ENCODE measurements at places on chromosomes 5 and 9. TPM values are rescaled to one million over a fixed set of nuclear protein-coding genes. Genes with fewer than 3 reads are reported as not detected.
A peak's percentile ranks its signal among the peaks of the same experiment; 100 is the strongest.

The EIF4E1B gene
- total RNA-seq, result 0.54 TPM

- no peak overlapping the region for H3K4me3 ChIP-seq
- H3K36me3 ChIP-seq, result peaks cover 4% of the 10 kb centered on the region
- H3K27me3 ChIP-seq, result peaks cover 10% of the 10 kb centered on the region
- H3K27ac ChIP-seq, result no peak overlapping the region
- no peak for DNase-seq
Measured at GRCh38 chr9:133561976-133562554, 27.6 kb downstream of the ADAMTSL2 start.

The RORB gene
- total RNA-seq, result 0.51 TPM

DNA sequence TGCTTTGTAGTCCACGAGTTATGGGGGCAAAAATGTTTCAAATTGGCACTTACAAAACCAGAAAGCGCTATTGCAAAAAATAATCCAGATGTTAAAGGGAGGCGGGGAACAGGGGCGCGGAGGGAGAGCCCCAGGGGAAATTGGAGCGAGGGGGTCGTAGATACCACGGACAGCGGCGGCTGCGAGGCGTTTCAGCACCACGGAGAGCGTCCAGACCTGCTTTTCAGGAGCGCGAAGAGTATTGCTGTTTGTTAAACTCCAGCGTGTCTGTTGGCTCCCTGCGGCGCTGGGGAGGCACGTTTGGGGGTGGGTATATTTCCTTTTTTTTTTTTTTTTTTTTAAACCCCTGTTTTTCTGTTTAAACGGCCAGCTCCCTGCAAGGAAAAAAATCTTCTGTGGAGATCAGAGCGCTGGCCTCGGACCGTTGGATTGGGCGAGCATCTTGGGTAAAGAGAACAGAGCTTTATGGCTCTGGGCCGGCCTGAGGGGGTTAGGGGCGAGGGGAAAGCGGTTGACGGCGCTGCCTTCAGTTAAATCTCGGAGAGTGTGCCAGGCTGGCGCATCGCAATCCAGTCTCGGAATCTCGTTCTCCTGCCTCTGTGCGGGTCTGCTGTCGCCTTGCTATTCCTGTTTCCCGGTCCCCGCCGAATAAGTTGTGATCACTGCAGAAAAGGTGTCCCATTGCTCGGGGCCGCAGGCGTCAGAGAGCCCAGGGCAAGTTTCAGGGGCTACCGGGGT is at the start of gene GLRA1:
Gene GLRA1, minus strand, starts transcription at position 288 of the 738 bp plus-strand sequence. CDS start 302 bp downstream, outside the sequence.
- H3K27me3 ChIP-seq, result peaks cover 4% of the 10 kb centered on the region
- H3K4me3 ChIP-seq, result peak within 1 kb of the TSS; percentile 43
- H3K27ac ChIP-seq, result no peak within 1 kb of the TSS
- no peaks in the 10 kb centered on the region for H3K36me3 ChIP-seq
- no peaks in the 10 kb centered on the region for H3K4me1 ChIP-seq

DNA sequence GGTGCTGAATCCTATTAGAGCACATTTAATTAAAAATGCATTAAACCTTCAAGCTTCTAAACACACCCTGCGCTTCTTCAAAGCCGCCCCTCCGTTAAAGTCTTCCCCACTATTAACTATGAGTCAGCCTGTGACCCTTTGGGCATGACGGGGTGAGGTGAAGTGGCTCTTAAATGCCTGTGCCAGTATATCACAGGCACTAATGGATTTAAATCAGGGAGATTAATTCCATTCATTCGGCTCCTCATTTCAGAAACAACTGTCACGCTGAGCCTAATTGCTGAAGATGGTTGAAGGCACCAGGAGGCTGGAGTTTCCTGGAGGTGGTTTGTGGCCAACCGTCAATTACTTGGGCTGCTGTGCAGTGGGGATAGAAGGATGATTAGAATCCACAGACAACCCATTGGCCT is 192.6 kb upstream of the MSX2 start:
- no peak for DNase-seq
- no peaks in the 10 kb centered on the region for H3K27me3 ChIP-seq
- H3K4me3 ChIP-seq, result no peak overlapping the region

- H3K27ac ChIP-seq, result no peak overlapping the region
- H3K4me1 ChIP-seq, result no peaks in the 10 kb centered on the region
- H3K36me3 ChIP-seq, result peaks cover 44% of the 10 kb centered on the region
- peaks cover 12% of the 10 kb centered on the region for H3K27me3 ChIP-seq
- peak overlapping the region; percentile 10 for H3K4me3 ChIP-seq
Measured at GRCh38 chr9:114035845-114036801, 42.0 kb downstream of the AMBP start.

GRCh38 chr9:105342147-105342505 is 97.7 kb downstream of the SLC44A1 start:
- H3K4me3 ChIP-seq, result no peak overlapping the region
- H3K4me1 ChIP-seq, result no peaks in the 10 kb centered on the region
- DNase-seq, result no peak
- H3K27me3 ChIP-seq, result no peaks in the 10 kb centered on the region
- no peak overlapping the region for H3K27ac ChIP-seq
- peaks cover 7% of the 10 kb centered on the region for H3K36me3 ChIP-seq

The CACFD1 gene
- 34.3 TPM for total RNA-seq

The SLC34A1 gene
- not detected for total RNA-seq

GRCh38 chr9:26159575-26160392 is 481.5 kb upstream of the TUSC1 start:
- no peaks in the 10 kb centered on the region for H3K27me3 ChIP-seq
- no peaks in the 10 kb centered on the region for H3K36me3 ChIP-seq
- no peak for DNase-seq
- H3K27ac ChIP-seq, result no peak overlapping the region

DNA sequence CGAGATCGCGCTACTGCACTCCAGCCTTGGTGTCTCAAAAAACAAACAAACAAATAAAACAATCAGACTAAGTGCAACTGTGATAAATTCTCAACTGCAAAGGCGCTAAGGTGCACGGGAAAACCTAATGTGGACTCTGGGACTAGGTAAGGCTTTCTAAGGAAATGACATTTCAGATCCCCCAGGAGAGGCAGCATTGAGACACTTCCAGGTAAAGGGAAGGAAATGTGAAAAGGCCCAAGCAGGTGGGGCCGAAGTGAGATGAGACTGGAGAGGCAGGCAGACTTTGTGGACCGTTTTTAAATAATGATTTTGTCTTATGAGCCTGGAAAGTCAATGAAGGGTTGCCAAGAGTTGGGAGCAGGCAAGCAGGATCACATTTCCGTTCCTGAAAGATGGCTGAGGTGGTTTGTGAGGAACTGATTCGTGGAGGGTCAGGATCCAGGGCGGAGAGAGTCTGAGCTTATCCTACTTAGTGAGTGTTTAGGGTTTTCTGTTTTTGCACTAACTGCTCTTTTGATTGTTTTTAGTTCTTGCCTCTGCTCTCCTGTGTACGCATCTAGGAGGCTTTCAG is 2.0 kb upstream of the APBA1 start:
- H3K4me1 ChIP-seq, result peaks cover 24% of the 10 kb centered on the region
- peaks cover 4% of the 10 kb centered on the region for H3K36me3 ChIP-seq
- H3K27me3 ChIP-seq, result peaks cover 5% of the 10 kb centered on the region
- no peak for DNase-seq

GRCh38 chr9:77215874-77216273 is 38.5 kb downstream of the VPS13A start:
- H3K36me3 ChIP-seq, result no peaks in the 10 kb centered on the region
- no peak for DNase-seq
- H3K27ac ChIP-seq, result no peak overlapping the region
- no peaks in the 10 kb centered on the region for H3K4me1 ChIP-seq
- H3K27me3 ChIP-seq, result no peaks in the 10 kb centered on the region
- no peak overlapping the region for H3K4me3 ChIP-seq

GRCh38 chr5:143041461-143041860 is 271.3 kb downstream of the ARHGAP26 start:
- no peak for DNase-seq
- no peak overlapping the region for H3K27ac ChIP-seq
- H3K36me3 ChIP-seq, result peaks cover 25% of the 10 kb centered on the region
- H3K4me3 ChIP-seq, result peak overlapping the region; percentile 7
- peaks cover 14% of the 10 kb centered on the region for H3K4me1 ChIP-seq

GRCh38 chr9:4573176-4573575 is 82.9 kb downstream of the SLC1A1 start:
- H3K27ac ChIP-seq, result no peak overlapping the region
- no peak overlapping the region for H3K4me3 ChIP-seq
- no peak for DNase-seq
- H3K27me3 ChIP-seq, result no peaks in the 10 kb centered on the region
- H3K36me3 ChIP-seq, result no peaks in the 10 kb centered on the region
- peaks cover 14% of the 10 kb centered on the region for H3K4me1 ChIP-seq

DNA sequence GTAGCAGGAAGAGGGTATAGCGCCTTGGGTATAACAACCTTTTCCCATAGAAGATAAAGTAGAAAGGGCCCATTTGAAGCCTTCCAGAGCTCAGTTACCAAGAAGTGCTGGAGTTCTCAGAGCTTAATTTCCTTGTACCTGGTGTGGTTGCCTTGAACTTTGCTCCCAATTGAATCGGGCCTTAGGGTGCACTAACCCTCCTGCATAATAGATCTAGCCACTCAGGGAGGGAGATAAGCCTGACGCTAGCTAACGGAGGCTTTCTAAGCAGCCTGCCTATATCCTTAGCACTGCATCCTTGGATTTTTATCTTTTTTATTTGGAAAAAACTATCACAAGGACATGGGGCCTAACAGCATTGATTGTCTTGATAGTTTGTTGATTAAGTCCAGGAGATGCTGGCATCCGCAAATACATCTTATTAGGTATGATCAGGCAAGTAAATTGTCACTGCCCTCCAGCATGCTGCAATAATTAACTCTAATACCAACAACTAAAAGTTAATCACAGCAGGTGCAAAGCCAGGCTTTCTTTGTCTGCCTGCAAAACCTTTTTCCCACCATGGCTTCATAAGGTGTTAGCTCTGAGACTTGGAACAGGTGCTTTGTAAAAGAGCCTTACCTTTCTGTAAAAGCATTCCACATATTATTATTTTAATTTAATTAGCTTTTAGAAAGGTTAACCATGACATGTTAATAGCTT is 199.4 kb downstream of the SREK1 start:
- no peaks in the 10 kb centered on the region for H3K36me3 ChIP-seq
- H3K27me3 ChIP-seq, result no peaks in the 10 kb centered on the region
- H3K4me3 ChIP-seq, result no peak overlapping the region
- no peak for DNase-seq
- no peaks in the 10 kb centered on the region for H3K4me1 ChIP-seq

The IFNK gene
- total RNA-seq, result not detected

The PNPLA7 gene
- 3.9 TPM for total RNA-seq

GRCh38 chr9:114372921-114373448 is 14.8 kb downstream of the AKNA start:
- peaks cover 12% of the 10 kb centered on the region for H3K27me3 ChIP-seq
- peak; percentile 59 for DNase-seq
- H3K27ac ChIP-seq, result peak overlapping the region; percentile 99
- H3K36me3 ChIP-seq, result peaks cover 31% of the 10 kb centered on the region
- peaks cover 64% of the 10 kb centered on the region for H3K4me1 ChIP-seq

The SPATA31D4 gene
- not detected for total RNA-seq

DNA sequence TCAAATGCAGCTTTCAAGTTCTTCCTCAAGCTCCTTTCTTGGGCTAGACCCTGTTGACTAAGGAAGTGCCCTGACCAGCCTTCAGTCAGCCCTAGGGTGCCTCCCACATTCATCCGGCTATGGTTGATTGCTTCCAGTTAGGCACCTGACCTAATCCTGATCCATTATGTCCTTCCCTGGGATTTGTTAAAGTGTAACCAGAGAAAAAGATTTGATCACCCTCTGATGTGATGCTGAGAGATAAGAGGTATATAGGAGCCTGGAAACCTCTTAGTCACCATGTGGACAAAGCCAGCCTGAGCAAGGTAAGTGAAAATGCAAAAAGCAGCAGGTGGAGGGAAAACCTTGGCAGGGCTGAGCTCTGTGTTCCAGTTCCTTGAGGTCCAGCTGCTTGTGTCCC is 178.8 kb upstream of the ERCC6L2 start:
- no peak overlapping the region for H3K4me3 ChIP-seq
- DNase-seq, result no peak
- no peak overlapping the region for H3K27ac ChIP-seq
- peaks cover 2% of the 10 kb centered on the region for H3K27me3 ChIP-seq

- DNase-seq, result no peak
- peaks cover 1% of the 10 kb centered on the region for H3K27me3 ChIP-seq
- H3K27ac ChIP-seq, result no peak overlapping the region
- peaks cover 28% of the 10 kb centered on the region for H3K4me1 ChIP-seq
- no peak overlapping the region for H3K4me3 ChIP-seq
- no peaks in the 10 kb centered on the region for H3K36me3 ChIP-seq
Measured at GRCh38 chr9:12930906-12931305, 156.1 kb downstream of the LURAP1L start.

The TTC16 gene
- total RNA-seq, result 0.08 TPM

The RANBP3L gene
- total RNA-seq, result not detected

DNA sequence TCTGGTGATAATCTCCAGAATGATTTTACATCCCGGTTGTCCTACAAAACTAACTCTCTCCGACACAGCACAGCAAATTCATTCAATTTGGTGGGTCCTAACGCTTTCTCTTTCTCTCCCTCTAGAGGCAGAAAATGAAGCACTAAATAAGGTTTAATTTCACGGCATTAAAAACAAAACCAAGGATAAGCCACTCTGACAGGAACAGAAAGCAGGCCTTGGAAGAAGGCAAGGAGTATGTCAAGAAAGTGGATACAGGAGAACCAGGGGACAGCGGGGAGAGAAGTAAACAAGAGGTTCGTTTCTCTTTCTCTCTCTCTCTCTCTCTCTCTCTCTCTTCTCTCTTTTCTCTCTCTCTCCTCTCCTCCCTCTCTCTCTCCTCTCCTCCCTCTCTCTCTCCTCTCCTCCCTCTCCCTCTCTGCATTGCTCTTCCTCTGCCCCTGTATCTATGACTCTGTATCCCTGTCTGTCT is 49.8 kb downstream of the EBF1 start:
- no peaks in the 10 kb centered on the region for H3K36me3 ChIP-seq
- peaks cover 4% of the 10 kb centered on the region for H3K27me3 ChIP-seq
- peaks cover 30% of the 10 kb centered on the region for H3K4me1 ChIP-seq
- no peak for DNase-seq

GRCh38 chr5:60504342-60504741 is 195.6 kb downstream of the DEPDC1B start:
- H3K36me3 ChIP-seq, result no peaks in the 10 kb centered on the region
- no peak overlapping the region for H3K27ac ChIP-seq
- H3K4me1 ChIP-seq, result no peaks in the 10 kb centered on the region
- DNase-seq, result no peak
- H3K27me3 ChIP-seq, result no peaks in the 10 kb centered on the region

DNA sequence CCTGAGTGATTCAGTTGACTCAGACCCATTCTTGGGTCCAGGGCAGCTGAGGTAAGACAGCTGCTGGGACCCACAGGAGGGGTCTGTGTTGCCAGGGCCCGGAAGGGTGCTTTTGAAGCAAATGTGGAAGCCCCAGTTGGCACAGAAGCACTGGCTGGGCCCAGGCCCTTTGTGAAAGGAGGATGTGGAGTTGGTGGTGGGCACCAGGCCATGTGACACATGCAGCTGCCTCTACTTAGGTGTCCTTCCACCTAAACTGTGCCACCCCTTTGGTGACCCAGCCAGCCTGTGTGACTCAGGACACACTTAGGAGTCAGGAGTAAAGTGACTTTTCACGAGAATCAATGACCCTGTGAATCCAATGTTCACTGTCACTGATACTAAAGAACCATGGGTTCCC is 114.3 kb upstream of the SLC25A48 start:
- no peak overlapping the region for H3K27ac ChIP-seq
- no peak for DNase-seq
- no peak overlapping the region for H3K4me3 ChIP-seq
- H3K27me3 ChIP-seq, result no peaks in the 10 kb centered on the region
- no peaks in the 10 kb centered on the region for H3K4me1 ChIP-seq
- no peaks in the 10 kb centered on the region for H3K36me3 ChIP-seq
